Activated CD4-positive, alpha-beta T cell treated with anti-CD3 and anti-CD28 coated beads for 24 hours (primary cell): ENCODE measurements at places on chromosomes 7 and 10.

DNA sequence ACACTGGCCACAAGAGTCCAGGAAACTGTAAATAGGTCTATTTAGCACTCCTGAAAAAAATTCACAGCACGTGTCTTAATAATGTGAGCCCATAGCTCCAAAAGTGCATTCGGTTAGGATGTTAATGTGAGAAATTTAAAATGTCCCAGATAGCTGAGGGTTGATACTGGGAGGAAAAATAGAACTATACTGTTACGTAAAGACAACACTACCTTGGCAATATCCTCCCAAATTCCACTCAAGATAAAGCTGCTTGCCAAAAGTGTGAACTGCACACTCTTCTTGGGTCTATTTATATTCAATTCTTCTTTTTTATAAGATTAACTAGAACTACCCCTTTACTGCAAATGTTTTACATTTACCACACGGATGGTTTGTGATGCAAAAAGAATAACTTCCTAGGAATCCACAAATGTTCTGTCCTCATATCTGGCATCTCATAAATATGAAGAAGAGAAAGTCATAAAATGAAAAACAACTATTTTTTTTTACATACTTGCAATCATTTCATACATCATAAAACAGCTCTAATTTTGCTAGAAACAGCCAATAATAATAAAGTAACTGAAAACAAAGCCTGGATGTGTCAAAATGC is 10.4 kb downstream of the RAB11FIP2 start:
- DNase-seq, result no peak

DNA sequence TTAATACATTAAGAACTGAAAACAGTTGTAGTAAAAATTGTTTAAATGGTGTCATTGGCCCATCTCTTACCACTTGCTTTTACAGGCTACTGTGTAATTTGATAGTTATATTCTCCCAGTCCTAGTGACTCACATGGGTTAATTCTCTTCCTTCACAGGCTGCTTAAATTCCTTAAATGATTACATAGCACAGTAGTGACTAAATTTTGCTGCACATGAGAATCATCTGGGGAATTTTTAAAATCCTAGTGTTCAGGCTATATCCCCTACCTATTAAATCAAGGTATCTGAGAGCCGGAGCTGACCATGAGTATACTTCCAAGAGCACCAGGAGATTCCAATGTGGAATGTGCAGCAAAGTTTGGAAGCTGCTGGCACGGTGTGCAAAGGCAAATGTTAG is 45.3 kb upstream of the ZNF800 start:
- DNase-seq, result no peak

- no peak for DNase-seq
These were observed 73.2 kb downstream of the PPP1R9A start for GRCh38 chr7:94980418-94981142.

- DNase-seq, result no peak
These were observed 13.4 kb downstream of the AGAP3 start for GRCh38 chr7:151099486-151100211.

GRCh38 chr10:79387974-79388850 is 40.9 kb downstream of the PPIF start:
- no peak for DNase-seq

GRCh38 chr10:58795560-58795959 is 282.9 kb downstream of the BICC1 start:
- DNase-seq, result no peak

- DNase-seq, result no peak
These were observed 241.9 kb downstream of the SLC25A13 start for GRCh38 chr7:96080027-96080426.

- no peak for DNase-seq
These were observed 12.8 kb downstream of the IFIT2 start for GRCh38 chr10:89314676-89315075.

DNA sequence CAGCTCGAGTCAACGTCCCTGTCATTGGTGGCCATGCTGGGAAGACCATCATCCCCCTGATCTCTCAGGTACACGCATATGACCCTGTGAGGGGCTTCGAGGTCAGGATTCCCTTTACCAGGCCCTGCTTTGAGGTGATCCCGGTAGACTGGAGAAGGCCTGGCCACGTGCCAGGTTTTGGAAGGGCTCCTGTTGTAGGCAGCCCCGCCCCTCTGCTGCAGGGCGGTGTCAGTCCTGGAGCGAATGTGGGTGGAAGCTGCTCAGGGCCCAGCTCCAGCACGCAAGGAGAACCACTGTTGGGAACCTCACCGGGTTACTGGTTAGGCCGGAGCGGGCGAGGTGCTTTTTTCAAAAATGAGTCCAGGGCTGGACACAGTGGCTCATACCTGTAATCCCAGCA is 15.6 kb downstream of the MDH2 start:
- DNase-seq, result no peak

- DNase-seq, result no peak
These were observed 247.9 kb upstream of the PCDH15 start for GRCh38 chr10:55048830-55049498.

DNA sequence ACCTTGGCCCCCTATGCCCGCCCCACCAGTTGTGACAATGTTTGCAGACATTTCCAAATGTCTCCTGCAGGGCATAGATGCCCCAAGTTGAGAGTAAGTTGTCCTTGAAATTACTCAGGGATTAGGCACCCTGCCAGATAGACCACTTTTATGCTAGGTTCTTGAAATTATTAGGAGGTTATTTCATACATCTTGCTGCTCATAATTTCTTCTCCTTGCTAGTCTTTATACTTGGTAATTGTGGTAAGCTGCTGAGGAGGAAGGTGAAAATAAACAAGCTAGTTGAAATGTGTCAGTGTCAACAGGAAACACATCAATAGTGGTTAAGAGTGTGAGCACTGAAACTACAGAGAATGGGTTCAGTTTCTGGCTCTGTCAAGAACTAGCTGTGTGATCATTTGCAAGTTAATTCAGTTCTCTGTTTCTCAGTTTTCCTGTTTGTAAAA is 63.7 kb upstream of the AOAH start:
- DNase-seq, result no peak

DNA sequence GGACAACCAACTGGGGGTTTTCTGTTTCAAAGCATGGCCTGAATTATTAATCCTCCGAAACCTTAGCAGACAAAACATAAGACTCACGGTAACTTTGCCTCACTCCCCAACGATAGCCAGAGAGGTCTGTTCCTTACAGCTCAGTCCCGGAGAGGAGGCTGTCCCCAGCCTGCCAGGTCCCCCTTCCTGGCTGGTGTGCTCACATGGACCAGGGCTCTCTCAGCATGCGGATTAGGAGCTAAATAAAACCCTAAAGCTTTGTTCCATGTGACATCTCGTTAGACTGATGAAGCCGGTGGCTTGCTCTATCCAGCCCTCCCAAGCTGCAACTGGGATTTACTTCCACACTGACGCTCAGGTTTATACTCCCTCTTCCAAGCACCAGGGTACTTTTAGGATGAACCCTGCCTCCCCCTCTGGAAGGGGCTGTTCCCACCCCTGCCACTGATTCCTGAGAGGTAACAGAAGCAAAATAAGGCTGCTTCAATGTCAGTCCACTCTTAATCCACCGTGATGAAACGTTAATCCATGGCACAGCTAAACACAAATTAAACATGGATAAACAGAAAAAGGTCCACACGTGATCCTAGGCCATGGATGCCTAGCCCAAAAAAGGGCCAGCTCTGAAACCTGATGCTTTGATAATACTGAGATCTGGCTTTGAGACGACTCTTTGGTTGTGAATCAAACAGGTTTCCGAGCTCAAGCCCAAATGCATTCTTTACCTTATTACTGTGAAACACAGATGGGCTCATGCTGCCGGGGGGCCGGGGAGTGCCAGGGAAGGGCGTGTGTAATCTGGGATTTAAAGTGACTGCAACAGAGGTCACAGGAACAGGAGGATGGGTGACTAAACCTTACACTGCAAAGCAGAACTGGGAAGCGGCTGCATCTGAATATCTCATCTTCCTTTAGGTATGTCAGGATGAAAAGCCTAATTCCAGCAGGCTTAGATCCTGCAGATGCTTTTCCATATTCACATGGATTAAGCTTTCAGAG is 86.2 kb downstream of the ZRANB1 start:
- no peak for DNase-seq

DNA sequence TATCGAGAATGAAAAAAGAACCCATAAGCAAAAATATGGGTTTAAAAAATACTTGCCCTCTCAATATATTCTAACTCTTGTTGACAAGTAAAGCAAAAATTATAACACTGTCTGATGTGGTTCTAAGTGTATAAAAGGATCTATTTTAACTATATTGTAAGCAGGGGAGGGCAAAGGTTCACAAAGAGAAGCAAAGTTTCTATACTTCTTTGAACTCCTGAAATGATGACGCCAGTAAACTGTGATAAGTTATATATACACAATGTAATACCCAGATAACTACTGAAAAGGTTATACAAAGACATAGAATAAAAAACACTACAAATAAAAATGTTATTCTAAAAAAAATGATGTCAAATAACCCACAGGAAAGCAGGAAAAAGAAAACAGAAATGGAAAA is 37.1 kb downstream of the PDLIM1 start:
- DNase-seq, result no peak

DNA sequence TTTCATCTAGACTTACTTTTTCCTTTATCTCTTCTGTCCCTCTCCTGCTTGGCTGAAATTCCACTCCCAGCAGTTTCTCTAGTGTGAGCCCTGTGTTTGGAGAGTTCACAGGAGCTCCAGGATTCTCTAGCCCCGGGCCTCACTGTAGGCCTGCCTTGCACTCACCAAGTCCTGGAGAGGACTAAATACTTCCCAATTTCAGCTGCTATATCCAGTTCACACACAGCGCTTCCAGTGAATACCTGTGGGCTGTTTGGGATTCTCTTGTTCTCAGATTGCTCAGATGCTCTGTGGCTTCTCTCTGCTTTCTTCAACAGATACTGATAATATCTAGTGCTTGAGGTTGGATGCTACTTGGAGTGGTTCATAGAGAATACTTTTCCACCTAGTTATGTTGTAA is 46.0 kb downstream of the MINPP1 start:
- no peak for DNase-seq

- no peak for DNase-seq
These were observed 149.8 kb downstream of the DYNC1I1 start for GRCh38 chr7:95922191-95922590.

GRCh38 chr7:101845974-101846373 is 28.5 kb downstream of the CUX1 start:
- DNase-seq, result no peak

GRCh38 chr10:71569775-71570588 is 149.6 kb downstream of the C10orf105 start:
- peak; percentile 80 for DNase-seq

DNA sequence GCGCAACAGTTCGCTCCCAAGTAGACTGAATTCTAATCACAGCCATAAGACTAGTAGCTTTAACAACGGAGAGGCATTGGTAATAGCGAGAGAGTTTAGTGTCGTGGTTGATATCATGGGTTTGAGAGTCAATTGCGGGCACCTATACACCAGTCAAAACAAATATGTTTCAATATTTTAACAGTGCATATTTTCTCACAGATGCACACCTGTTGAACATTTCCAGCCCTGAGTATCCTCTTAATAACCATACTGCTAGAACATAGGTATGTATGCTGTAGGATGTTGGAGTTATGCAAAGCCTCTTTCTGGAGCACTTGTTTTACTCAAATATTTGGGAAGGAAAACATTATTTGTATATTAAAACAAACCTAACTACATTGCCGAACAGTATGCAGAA is 92.9 kb downstream of the FAM107B start:
- DNase-seq, result no peak

DNA sequence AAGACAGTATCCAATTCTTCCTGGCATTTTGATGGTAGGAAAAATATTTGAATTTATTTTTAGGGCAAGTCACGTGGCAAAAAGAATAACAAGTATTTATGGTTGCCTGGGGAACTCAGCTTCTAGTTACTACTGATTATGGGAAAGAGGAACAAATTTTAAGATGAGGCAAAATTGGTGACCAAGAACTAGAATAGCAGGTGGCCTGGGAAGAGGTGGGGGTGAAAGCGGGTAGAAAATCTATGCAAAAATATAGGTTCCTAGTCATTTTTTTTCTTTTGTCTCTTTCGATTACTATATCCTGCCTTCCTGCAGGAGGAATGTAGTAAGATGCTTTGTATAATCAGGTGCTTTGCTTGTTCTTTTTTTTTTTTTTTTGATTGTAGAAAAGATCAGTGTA is 27.8 kb downstream of the ENTPD1 start:
- no peak for DNase-seq

DNA sequence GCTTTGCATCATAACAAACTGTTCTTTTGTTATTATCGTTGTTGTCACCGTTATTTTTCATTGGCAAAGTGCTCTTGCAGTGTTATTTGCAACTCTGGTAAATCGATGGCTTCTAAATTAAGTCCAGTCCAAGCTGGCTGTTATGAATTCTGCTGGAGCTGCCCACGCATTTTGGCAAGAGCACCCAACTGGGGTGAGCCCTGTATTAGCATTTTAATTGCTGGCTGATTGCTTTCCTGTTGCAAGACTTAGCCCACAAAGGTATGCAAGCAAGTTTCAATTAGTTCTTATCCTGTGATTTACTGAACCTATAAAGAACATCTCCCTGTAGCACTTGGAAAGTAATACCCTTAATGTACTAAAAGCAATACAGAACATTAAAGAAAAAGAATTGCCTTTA is 226.8 kb downstream of the ACTR3B start:
- DNase-seq, result no peak

GRCh38 chr10:102870221-102870620 is 951 bp downstream of the AS3MT start:
- DNase-seq, result no peak

DNA sequence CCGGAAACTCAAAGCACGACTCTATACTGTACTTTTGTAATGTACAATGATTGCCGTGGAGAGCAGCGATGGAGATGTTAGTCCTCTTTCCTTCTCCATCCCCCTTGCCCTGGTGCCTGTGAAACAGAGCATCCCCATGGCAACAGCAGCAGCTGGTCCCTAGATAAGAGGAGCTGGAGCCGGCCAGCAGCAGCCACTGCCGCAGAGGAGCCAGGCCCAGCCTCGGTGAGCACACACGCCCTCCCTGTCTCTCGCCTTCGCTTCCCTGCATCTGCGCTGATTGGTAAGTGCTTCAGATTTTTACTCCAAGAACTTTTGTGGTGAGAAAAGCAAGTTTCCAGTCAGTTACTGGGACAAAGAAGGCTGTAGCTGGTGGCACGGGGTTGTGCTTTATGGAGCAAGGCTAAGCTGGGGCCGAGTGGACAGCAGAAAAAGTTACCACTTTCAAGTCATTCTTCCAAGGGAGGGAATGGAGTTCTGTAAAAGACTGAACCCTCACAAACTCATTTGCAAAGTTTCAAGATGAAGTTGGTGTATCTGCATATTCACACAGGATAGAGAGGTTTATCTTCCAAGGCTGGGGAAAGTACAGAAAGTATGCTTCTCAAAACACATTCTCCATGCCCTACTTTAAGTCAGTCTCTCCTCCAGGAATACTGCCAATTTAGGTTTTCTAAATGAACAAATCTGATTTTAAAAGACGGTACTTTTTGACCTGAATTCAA is at the start of gene PPP1R17:
TSS of gene PPP1R17 (plus strand) at position 192 of the 725 bp plus-strand sequence. CDS start 5,227 bp downstream, outside the sequence.
- no peak for DNase-seq
